ENCODE measurements at places on chromosomes 2 and 18. TPM values are rescaled to one million over a fixed set of nuclear protein-coding genes. Genes with fewer than 3 reads are reported as not detected.
A peak's percentile ranks its signal among the peaks of the same experiment; 100 is the strongest.

The ZNF385B gene
- 62.3 TPM for total RNA-seq

The FEV gene
- not detected for total RNA-seq

The UGT1A10 gene
- not detected for total RNA-seq

The VIT gene
- 0.32 TPM for total RNA-seq

The MYO3B gene
- total RNA-seq, result 0.17 TPM

The COL3A1 gene
- 188 TPM for total RNA-seq

The SCYGR4 gene
- total RNA-seq, result not detected

- H3K36me3 ChIP-seq, result no peaks in the 10 kb centered on the region
- no peaks in the 10 kb centered on the region for H3K4me1 ChIP-seq
- no peak overlapping the region for H3K27ac ChIP-seq
- no peaks in the 10 kb centered on the region for H3K27me3 ChIP-seq
These were observed 323.9 kb downstream of the AGPS start for GRCh38 chr2:177716484-177716883.

DNA sequence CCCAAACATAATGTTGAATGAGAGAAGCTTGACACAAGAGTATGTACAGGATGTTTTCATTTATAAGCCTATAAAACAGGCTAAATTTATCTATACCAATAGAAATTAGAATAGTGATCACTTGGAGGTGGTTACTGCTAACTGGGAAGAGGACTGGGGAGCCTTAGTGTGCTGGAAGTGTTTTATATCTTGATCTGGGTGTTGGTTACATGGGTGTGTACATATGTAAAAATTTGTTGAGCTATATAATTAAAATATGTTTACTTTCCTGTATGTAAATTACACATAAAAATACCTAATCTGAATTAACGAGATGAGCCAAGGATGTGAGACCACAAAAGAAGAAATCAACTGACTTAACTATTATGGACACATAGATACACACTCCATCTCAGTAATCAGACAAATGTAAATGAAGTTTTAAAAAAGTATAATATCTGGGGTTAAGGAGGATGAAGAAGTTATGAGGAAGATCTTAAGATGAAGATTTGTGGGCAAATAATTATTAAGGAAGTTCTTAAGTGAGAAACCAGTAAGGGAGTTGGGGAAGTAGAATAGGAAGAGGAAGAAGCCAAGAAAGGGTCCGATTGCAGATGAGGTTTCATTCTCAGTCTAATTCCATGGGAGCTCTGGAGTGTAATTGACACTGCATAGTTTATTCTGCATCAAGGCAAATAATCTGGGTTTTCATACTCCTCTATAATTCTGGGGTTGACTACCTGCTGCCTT lies 32.3 kb upstream of the NABP1 start:
- no peaks in the 10 kb centered on the region for H3K36me3 ChIP-seq
- DNase-seq, result no peak
- no peaks in the 10 kb centered on the region for H3K4me1 ChIP-seq
- no peaks in the 10 kb centered on the region for H3K27me3 ChIP-seq
- H3K27ac ChIP-seq, result no peak overlapping the region

DNA sequence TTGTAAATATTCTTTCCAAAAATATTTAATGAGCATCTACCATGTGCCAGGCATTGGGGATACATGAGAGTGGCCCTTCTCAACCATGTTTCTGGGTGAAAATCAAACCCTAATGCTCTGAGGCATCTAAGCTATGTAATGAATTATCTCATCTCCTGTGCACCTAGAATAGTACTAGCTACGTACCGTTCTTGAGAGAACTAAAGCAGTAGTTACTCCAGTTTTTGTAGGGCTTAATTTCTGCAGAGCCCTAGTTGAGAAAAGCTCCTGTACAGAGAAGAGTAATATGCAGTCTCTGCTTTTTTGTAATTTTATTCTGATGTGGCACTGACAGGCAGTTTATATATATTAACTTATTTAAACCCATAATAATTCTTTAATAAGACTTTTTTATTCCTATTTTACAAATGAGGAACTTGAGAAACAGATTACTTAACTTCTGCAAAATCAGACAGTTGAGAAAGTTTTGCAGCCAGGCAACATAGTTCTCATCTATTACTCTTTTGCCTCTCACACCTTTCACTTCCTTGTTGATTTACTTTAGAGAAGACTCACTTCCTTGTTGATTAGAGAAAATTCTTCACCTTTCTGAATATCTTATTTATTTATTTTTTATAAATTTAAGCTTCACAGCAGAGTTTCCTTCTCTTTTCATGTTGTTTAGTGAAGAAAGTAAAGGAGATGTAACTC lies 3.1 kb downstream of the SPOPL start:
- H3K4me1 ChIP-seq, result peaks cover 36% of the 10 kb centered on the region
- DNase-seq, result no peak
- H3K4me3 ChIP-seq, result no peak overlapping the region
- H3K27ac ChIP-seq, result no peak overlapping the region

- no peaks in the 10 kb centered on the region for H3K27me3 ChIP-seq
- H3K4me1 ChIP-seq, result no peaks in the 10 kb centered on the region
- no peaks in the 10 kb centered on the region for H3K36me3 ChIP-seq
- DNase-seq, result no peak
These were observed 239.4 kb downstream of the DYSF start for GRCh38 chr2:71692621-71693277.

DNA sequence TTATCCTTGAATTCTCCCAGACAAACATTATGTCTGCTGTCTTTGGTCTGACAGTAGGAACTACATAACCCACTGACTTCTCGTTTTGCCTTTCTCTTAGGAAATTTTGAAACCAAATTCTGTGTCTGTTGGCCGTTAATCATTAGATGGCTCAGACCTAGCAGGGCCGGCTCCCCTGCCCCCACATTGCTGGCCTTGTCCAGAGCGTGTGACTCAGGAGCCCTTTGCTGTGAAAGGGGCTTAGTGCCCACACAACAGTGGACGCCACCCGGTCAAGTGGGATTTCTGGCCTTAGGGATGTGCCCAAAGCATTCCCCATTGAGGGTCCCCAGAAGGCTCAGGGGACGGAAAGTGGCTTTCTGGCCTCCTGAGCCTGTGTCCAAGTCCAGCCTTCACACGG lies 137.5 kb downstream of the CTIF start:
- H3K36me3 ChIP-seq, result no peaks in the 10 kb centered on the region
- no peak overlapping the region for H3K27ac ChIP-seq
- H3K4me3 ChIP-seq, result no peak overlapping the region
- H3K27me3 ChIP-seq, result no peaks in the 10 kb centered on the region

DNA sequence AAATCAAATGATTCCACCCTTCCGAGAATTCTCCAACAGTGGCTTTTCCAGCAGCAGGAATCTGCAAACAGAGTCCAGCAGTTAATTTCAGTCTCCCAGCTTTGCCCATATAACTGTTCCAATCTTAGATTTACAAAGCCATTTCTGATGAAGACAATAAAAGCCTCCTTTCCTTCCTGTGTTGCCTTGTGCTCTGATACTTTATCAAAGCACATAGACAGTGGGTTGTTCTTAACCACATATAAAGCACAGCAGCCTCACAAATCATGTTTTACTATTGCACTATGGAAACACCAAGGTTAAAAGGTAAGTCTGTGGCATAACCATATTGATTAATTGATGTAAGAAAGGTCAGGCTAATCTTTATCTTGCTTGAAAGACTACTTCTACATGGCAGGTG lies 89.8 kb upstream of the MMADHC start:
- no peak overlapping the region for H3K4me3 ChIP-seq
- no peak overlapping the region for H3K27ac ChIP-seq
- H3K4me1 ChIP-seq, result no peaks in the 10 kb centered on the region
- DNase-seq, result no peak
- H3K36me3 ChIP-seq, result no peaks in the 10 kb centered on the region

DNA sequence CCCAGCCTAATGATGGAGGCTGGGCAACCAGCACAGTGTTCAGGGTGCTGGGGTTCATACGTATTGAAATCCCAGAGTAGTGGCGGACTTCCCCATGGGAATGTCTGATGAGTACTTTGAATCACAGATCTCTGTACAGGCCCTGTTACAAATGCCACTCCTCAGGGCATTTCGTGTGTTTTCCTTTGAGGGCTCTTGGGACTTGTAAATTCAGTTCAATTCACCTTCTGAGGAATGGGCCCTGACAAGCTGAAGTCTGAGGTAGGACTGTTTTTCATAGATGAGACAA lies 288 bp upstream of the RDH14 start:
- H3K36me3 ChIP-seq, result no peaks in the 10 kb centered on the region
- H3K4me3 ChIP-seq, result peak overlapping the region; percentile 92
- H3K27ac ChIP-seq, result peak overlapping the region; percentile 98
- no peaks in the 10 kb centered on the region for H3K27me3 ChIP-seq

DNA sequence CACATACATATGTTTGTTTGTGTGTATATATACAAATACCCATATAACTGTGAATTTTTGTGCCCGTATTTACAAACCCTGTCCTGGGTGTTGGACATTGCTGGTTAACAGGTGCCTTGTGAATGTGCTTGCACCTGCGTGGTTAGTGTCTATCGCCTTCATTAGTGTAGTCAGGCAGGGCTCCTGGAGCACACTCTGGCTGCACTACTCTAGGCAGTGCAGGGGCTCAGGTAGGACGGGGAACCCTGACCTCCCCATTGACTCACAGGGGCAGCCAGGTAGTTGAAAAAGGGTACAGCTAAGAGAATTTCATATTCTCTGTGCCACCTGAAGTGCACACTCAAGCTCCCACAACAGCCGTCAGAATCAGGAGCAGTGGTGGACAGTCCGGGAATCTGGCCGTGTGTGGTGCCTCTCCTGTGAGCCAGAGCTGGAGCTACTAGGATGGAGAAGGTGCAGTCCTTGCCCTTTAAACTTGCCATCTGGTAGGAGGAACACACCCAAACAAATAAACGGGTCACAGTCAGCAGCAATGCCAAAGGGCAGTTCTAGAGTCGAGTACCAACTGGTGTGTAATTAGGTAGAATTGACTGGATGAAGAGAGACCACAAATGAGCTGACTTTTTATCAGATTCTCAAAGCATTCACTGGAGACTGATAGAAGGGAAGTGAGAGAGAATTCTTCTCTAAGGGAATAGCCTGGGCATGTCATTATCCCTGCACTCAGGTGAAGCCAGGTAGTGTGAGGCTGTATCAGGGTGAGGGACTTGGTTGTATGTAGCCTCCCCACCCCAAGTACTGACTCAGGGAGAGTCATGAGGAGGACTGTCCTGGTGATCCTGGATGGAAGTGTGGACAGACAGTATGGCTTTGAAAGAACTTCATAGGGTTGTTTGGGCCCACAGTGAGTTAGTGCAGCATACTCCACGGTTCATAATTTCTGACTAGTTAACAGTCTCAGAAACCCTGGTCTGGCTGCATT lies 44.1 kb downstream of the FARP2 start:
- H3K4me1 ChIP-seq, result no peaks in the 10 kb centered on the region
- no peak overlapping the region for H3K27ac ChIP-seq
- H3K4me3 ChIP-seq, result no peak overlapping the region

GRCh38 chr18:42509750-42510415 lies 554.8 kb downstream of the PIK3C3 start:
- no peak overlapping the region for H3K4me3 ChIP-seq
- H3K27ac ChIP-seq, result no peak overlapping the region
- H3K27me3 ChIP-seq, result no peaks in the 10 kb centered on the region
- DNase-seq, result no peak
- no peaks in the 10 kb centered on the region for H3K4me1 ChIP-seq
- H3K36me3 ChIP-seq, result no peaks in the 10 kb centered on the region

- peak overlapping the region; percentile 86 for H3K27ac ChIP-seq
These were observed 433 bp downstream of the SH3RF3 start for GRCh38 chr2:109129356-109129920.

DNA sequence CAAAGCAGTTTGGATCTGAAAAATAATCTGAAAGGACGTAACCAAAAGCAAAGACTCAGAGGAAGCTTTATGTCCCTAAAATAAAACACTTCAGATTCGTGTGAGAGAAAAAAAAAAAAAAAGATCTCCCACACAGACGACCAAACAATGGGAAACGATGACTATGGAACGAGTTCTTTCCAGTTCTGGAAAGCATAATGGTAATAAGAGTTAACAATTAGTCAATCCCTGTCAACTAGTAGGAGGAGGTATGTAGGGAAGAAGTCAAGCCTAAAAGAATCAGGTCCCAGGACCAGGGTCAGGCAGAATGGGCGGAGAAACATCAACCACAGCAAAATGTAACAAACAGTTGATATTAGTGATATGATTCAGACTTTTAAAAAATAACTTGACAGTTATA lies 170.3 kb upstream of the SETBP1 start:
- DNase-seq, result no peak
- H3K4me3 ChIP-seq, result no peak overlapping the region
- no peak overlapping the region for H3K27ac ChIP-seq
- H3K27me3 ChIP-seq, result no peaks in the 10 kb centered on the region

DNA sequence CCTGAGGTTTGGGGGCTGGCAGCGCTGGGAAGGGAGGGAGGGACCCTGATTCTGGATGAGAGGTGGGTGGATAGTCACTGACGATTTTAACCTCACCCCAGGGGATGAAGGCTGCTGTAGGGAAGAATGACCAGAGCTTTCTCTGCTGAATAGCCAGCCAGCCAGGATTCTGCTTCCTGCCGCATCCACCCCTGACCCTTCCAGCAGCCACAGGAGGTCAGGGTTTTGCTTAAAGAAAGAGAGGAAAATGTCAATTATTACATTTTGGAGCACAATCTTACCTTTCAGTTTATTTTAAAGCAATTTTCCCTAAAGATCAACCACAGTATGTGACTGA lies 217.7 kb downstream of the GBX2 start:
- no peak for DNase-seq
- H3K27ac ChIP-seq, result no peak overlapping the region
- no peaks in the 10 kb centered on the region for H3K36me3 ChIP-seq
- no peaks in the 10 kb centered on the region for H3K27me3 ChIP-seq
- H3K4me1 ChIP-seq, result no peaks in the 10 kb centered on the region

DNA sequence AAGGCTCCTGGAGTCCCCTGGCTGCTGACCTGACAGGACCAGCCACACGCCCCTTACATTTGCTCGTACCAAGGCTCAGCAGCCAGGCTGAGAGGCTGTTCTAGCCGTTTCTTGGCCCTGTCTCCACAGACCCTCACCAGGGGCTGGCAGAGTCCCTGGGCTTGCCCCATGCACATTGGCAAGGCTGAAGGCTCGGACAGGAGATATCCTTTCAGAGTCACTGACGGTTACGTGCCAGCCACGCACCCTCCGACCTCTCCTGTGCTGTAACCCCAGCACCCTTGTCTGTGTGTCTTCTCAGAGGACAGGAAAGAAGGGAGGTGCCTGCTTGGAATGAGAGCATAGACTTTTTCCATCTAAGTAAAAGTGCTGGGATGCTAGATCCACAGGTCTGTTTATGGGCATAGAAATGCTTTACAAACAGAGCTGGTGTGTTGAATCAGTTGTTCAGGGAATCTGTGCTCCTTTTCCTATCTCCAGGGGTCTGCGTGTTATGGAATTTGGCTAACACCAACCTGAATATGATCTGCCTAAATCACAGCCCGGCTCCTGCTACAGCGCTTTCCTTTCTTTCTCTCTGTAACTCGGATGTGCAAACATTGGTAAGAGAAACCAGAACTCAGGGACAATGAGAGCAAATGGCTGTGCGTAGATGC lies 41.0 kb downstream of the COPS8 start:
- H3K27ac ChIP-seq, result no peak overlapping the region
- H3K4me1 ChIP-seq, result peaks cover 11% of the 10 kb centered on the region
- H3K4me3 ChIP-seq, result no peak overlapping the region
- H3K27me3 ChIP-seq, result no peaks in the 10 kb centered on the region
